DMS79 treated with DMSO at 0.1 percent for 48 hours (cell line): ENCODE measurements at places on chromosomes 4 and X.

- no peak for DNase-seq
These were observed 443.1 kb downstream of the HNRNPD start for GRCh38 chr4:81930506-81931238.

DNA sequence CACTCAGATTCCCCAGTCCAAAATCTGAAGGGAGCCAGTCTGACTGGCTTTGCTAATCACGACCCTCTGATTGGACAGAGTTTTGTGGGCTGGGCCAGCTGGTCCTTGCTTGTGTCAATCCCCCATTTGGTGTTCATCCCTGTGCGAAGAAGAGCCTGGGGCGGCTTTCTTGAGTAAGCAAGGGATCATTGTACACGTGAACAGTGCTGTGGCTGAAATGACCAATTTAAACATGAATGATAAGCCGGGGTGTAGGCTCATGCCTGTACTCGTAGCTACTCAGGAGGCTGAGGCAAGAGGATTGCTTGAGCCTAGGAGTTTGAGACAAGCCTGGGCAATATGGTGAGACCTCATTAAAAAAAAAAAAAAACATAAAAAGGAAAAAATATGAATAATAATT is 379.1 kb downstream of the RAPGEF2 start:
- DNase-seq: no peak

DNA sequence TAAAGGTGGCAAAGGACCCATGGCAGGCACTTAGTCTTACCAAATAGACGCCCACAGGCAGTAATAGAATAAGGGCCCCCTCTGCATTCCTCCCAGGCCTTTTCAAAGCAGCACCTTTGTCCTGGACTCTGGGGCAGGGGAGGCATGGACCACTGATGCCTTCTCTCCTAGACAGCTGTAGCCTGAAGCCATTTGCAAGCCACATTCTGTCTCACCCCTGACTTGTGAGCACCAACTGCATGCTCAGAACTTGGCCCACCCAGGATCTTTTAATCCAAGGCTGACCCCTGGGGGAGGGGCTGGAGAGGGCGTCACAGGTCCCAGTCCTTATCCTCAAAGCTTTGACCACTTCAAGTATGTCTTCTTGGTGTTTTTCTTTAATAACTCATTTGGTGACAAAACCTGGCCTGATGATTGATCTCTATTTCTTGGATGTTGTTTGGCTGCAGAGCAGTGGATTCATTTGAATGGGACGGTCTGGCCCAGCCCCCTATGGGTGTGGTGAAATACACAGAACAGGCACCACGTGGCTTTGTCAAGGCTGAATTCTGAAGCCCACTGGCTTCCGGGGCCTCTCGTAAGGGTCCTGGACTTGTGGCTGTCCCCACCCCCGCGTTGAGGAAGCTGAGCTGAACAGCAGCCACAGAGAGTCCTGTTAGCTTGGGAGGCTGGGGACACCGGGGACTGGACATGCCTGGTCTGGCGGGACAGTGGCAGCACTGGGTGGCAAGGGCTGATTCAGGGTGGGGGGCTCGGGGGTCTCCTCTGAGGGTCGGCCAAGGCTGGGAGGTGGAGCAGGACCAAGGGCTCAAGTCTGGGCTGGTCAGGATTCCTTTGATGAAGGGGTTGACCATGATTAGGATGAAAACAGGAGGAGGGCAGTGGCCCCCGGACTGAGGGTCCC is 36.6 kb downstream of the ADRA2C start:
- DNase-seq: no peak

DNA sequence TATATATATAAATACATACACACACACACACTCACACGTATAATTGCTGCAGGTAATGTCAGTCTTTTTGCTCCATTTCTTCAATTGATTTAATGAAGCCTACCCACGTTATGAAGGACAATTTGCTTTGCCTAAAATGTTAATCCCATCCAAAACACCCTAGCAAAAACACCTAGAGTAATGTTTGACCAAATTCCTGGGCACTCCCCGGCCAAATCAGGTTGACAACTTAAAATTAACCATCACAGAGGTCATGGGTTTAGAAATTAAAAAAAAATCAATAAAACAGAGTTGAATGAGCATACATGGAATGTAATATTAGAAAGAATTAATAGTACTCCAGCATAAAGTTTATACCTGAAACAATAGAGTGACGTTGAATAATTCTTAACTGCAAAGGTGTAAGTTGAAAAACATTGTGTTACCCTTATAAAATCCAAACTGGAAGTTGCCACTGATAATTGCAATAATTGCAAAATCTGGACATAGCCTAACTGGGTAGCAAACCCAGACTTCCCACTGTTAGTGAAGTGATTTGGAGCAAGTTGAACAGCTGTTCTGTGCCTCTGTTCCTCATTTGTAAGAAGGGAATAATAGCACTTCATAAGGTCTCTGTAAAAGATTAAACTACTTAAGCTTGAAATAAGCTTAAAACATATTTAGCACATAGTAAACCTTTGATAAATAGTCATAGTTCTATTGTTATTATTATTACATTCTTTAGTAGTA is 2120.5 kb downstream of the PCDH7 start:
- DNase-seq: no peak

- no peak for DNase-seq
These were observed 19.4 kb upstream of the SRD5A3 start for GRCh38 chr4:55326629-55327028.

DNA sequence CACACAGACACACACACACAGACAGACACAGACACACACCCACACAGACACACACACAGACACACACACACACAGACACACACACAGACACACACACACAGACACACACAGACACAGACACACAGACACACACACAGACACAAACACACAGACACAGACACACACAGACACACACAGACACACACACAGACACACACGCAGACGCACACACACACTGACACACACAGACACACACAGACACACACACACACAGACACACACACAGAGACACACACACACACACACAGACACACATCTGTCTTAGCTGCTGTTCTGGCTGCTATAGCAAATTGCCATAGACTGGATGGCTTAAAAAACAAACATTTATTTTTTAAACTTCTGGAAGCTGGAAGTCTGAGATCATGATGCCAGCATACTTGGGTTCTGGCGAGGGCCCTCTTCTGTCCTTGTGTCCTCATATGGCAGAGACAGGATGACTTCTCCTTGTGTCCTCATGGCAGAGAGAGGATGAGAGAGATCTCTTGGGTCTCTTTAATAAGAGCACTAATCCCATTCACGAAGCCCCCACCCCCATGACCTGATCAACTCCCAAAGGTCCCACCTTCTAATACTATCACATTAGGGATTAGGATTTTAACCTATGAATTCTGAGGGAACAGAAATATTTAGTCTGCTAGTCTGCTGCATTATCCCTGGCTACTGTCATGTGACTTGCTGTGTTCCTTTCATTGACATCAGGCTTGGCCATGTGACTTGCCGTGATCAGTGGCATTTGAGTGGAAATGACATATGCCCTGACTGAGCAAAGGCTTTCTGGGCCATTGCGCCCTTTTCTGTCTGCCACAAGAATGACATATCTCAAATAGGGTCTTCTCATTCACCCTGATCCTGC is 32.7 kb upstream of the RASGEF1B start:
- DNase-seq: no peak

GRCh38 chr4:114178392-114178791 is 198.9 kb upstream of the ARSJ start:
- no peak for DNase-seq

- DNase-seq: no peak
These were observed 359.5 kb upstream of the FGF16 start for GRCh38 chrX:77087529-77088169.

DNA sequence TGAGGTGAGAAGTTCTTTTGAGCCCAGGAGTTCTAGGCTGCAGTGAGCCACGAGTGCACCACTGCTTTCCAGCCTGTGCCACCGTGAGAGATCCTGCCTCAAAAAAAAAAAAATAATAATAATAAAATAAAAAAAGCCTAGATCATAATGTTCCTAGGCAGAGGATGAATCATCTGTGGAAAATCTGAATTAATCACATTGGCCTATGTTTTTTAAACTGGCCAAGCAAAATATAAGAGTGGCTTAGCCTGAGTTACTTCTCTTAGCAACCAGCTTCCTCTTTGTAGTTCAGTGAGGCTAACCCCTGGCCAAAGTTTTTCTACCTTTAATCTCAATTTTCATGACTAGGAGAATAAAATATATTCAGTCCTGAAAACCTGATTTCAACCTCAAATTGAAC is 614.6 kb downstream of the PPP4R3C start:
- DNase-seq: no peak

GRCh38 chr4:25172961-25173915 is 13.0 kb upstream of the SEPSECS start:
- no peak for DNase-seq

- no peak for DNase-seq
These were observed 26.1 kb downstream of the ARHGEF6 start for GRCh38 chrX:136754651-136755050.

DNA sequence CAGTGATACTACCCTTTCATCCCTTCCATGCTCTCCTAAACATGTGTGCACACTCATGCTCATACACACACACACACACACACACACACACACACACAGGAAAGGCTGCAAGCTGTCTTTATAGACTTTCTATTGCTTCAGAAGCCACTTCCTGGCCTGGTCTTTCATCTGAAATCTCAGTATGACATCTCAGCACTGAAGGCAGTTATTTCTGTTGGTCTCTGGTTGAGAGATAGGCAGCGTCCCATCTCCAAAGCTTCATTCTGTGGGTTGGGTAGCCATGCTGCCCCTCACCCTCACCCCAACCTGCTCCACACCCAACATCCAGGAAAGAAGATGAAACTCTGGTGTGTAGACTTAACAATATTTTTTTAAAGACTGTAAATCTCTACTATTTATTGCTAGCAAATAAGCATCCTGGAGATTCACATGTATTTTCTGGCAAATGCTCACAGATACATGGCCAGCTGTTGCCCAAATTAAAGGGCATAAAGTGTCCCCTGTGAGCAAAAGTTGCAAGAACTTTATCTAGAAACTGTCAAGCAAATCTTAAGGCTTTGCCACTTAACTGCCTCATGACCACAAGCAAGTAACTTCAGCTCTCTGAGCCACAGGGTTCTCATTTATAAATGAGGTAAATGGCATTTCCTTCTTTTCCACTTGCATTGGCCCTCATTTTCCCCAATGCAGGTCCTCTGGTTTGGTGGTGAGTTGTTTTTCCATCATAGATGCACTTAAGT is 189.8 kb upstream of the AFF2 start:
- DNase-seq: no peak

GRCh38 chrX:292900-293897 is 12.0 kb downstream of the PLCXD1 start:
- DNase-seq: no peak

GRCh38 chr4:54505362-54505761 is 152.4 kb upstream of the KIT start:
- DNase-seq: no peak

DNA sequence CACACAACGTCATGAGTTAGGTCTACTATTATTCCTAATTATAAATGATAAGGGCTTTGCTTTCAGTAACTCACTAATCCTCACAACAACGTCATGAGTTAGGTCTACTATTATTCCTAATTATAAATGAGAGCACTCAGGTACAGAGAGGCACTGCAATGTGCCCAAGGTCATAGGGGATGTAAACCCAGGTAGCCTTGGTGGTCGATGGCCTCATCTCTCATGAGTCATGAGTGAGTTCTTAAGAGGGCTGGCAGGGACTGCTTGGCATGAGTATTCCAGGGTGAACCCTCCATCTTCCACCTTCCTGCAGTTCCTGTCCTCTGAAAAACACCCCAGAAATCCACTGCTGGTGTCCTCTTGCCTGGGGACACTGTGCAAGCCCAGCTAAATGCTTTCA is 317.1 kb downstream of the STK32B start:
- no peak for DNase-seq

DNA sequence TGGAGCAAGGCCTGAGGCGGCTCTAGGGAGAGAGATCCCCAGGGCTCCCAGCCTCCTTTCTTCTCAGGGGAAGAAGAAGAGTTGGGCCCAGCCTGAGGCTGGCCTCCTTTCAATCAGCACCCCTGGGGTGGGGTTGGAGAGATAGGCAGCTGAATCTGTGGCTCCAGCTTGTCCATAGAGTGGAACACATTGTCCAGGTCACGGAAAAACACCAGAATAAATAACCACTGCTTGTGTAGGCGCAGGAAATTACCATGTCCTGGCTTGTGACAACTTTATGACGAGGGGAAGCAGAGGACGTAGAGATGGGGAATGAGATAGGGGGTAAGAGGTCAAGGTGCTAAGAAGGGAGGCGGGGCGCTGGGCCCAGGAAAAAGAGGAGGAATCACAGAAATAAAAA is 80.8 kb upstream of the EFNB1 start:
- DNase-seq: no peak

DNA sequence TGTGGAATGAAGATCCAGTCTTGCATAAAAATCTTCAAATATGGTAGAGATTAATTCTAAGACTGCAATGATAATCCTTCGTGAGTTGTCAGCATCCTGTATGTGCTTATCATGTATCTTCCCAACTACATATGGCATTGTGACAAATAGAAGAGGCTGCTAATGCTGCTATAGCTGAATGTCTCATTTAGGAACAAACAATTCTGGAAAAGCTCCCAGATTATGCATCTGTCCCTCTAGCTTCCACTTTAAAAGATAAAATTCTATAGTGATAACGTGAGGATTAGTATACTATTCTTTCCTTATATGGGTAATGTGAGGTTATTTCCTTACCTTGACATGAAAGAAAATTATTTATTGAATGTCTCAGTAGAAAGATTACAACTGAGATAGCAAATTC is 930.9 kb downstream of the DMD start:
- DNase-seq: no peak

- DNase-seq: no peak
These were observed 578 bp downstream of the DCUN1D4 start for GRCh38 chr4:51843309-51844152.

DNA sequence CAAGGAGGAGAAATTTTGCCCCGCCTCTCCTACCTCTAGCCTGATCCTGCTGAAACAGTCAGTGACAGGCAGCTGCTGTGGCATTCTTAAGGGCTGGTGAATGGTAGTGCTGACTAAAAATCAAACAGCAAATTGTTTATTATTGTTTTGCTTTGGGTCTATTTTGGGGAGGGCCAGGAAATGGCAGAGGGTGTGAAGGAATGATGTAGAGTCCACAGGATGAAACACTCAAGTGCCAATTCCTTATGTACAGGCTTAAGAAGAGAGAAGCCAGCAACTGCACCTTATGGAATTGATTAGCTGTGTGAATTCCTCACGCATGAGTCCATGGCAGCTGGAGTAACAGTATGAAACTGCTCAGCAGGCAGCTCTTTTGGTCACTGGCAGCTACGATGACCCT is 39.7 kb downstream of the VEGFC start:
- no peak for DNase-seq

- no peak for DNase-seq
These were observed 58.3 kb downstream of the INTS12 start for GRCh38 chr4:105650190-105650589.

DNA sequence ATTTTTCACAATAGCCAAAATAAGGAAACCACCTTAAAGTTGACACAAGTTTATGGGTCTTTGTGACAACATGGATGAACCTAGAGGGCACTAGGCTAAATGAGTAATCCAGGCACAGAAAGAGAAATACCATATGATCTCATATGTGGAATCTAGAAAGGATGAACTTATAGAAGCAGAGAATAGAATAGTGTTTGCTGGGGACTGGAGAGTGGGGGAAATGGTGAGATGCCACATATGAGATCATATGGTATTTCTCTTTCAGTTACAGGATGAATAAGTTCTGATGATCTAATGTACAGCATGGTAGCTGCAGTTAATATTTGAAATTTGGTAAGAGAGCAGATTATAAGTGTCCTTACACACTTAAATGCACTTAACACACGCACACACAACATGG is 35.9 kb downstream of the F8A2 start:
- no peak for DNase-seq

- DNase-seq: no peak
These were observed 37.7 kb downstream of the ARHGAP24 start for GRCh38 chr4:85512446-85513205.
